Cardiac fibroblast (primary cell): ENCODE measurements at places on chromosomes 4 and X.
A peak's percentile ranks its signal among the peaks of the same experiment; 100 is the strongest.

GRCh38 chr4:124851741-124852140, 139.2 kb upstream of the ANKRD50 start:
- DNase-seq = no peak

DNA sequence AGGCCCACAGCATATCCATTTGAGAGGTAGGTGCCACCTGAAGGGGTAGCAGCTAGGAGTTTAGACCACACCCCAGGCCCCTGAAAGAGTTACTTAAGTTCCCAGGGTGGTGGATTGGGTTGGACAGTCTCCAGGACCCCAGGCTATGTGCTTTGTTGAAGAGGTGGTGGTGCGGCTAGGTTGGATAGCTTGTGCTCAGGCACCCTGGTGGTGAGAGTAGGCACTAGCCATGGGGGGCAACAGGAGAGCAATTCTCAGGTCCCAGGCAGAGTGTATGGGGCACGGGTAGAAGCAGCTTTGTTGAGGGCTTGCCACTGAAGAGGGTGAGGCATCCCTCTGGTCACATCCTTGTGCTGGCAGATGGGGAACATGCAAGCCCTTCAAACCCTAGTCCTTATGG, 5.6 kb downstream of the PF4 start:
- no peak for DNase-seq

GRCh38 chr4:125594056-125594602, 279.4 kb downstream of the FAT4 start:
- DNase-seq = no peak

DNA sequence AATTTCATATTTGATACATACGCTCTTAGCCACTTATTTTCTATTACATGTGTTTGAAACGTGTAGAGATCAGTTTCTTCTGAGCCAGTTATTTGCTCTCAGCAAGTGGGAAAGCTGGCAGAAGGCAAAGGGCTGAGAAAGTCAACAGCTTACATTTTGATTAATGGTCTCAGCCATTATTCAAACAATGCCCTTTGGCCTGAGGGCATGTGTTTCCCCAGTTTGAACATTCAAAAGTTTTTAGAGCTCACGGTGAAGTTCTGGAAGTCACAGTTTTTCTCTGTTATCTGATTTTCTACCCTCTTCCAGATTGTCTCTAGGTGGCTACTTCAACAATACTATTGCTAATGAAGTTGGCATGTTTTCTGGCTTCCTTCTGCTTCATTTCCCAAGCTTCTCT, 591.8 kb upstream of the CPEB2 start:
- no peak for DNase-seq

DNA sequence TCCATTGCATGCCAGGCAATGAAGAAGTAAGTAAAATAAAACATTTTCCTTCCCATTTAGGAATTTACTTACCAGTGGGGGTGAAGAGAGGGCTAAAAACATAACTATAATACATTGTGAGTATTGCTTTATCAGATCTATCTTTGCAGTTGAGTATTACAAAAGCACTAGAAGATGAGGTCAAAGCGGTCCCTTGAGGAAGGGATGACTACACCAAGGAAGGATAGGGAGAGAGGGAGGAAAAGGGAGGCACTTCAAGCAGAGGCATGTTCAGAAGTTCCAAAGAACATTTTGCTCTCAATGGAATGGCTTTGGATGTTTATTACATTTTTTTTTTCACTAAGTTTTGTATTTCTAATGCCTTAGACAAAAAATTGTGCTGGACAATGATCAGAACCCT, 127.8 kb downstream of the TET2 start:
- no peak for DNase-seq

DNA sequence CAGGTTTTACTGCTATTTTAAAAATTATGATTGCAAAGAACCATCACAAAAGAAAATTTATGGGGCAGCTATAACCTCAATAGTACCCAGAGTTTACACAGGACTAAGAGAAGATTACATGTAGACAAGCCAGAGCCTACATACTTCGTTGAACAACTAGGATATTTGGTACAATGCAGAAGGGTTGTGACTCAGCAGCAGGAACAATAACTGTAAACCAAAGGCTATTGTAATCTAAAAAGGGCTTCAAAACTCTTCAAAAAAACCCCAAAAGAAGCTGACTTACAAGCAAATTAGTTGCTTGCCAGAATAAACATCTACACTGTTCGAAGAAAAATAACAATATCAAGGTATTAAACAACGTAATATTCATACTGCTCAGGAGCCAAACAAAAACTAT, 618.0 kb downstream of the STPG2 start:
- DNase-seq = peak; percentile 69

DNA sequence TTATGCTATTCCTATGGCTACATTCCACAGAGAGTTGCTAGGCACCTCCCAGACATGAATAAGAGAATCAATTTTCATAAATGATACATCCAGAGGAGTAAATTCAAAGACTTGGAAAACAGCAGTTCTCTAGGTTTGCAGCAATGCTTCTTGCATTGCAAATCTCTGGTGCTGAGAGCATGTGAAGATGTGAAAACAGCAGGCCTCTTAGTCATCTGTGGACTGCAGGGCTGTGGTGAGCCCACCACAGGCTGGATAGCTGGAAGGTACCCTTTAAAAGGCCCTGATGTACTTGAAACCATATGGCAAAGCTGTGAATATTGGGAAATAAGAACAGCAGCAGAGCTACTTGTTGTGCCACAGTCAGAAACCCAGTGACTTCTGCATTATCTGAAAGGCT, 2135.9 kb downstream of the ARAP2 start:
- DNase-seq = peak; percentile 39

DNA sequence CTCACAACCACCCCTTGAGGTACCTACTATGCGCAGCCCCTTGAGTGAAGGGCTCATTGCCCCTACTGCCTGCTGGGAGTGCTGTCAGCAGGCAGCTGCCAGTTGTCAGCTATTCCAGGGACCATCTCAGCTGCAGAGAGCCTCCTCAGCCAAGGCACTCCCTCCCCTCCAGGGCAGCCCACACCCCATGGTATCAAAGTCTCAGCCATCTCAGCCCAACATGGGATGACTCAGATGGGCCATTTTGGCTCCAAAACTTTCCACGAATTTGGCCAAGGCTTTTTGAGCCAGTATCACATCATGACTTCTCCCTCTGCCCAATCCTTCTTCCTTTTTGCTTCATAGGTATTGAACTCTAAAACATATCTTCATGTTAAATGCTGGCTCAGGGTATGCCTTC, 61.4 kb upstream of the MAP3K15 start:
- DNase-seq = no peak

DNA sequence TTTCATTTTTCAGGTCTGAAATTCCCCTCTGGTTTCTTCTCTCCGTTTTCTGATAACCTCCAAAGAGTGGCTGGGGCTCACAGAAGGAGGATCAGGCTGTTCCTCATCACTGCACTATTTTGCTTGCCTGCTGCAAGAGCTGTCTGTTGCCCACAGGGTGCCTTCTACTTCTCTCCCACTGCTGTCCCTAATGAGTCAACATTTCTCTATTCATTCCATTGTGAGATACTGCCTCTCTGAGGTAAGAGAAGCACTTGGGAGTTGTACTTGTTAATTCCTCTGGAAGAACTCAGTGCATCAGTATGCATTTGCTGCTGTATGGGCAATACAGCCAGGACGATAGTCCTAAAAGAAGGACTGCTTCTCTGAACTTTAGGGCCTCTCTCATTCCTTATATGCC, 34.8 kb downstream of the CT47B1 start:
- peak; percentile 69 for DNase-seq

DNA sequence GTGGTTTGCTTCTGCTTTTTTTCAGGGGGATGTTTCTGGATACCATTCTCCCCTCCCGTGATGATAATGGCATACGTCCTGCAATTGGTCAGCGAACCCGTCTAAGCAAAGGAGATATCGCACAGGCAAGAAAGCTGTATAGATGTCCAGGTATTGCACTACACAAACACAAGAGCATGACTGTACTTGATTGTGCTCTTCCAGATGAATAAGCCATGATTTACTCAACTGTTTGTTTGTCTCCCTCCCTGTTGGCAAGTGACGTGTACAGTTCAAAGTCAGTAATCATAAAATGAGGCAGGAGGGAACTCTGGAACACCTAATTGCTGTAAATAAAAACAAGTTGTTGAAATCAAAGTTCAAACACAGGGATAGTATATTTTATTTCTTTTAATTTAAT, 141.4 kb downstream of the TLL1 start:
- peak; percentile 25 for DNase-seq

GRCh38 chrX:105190252-105190853, 30.1 kb downstream of the TEX13A start:
- DNase-seq = peak; percentile 40

- DNase-seq = no peak
Observed at GRCh38 chr4:176894498-176894897, 101.8 kb upstream of the VEGFC start.

DNA sequence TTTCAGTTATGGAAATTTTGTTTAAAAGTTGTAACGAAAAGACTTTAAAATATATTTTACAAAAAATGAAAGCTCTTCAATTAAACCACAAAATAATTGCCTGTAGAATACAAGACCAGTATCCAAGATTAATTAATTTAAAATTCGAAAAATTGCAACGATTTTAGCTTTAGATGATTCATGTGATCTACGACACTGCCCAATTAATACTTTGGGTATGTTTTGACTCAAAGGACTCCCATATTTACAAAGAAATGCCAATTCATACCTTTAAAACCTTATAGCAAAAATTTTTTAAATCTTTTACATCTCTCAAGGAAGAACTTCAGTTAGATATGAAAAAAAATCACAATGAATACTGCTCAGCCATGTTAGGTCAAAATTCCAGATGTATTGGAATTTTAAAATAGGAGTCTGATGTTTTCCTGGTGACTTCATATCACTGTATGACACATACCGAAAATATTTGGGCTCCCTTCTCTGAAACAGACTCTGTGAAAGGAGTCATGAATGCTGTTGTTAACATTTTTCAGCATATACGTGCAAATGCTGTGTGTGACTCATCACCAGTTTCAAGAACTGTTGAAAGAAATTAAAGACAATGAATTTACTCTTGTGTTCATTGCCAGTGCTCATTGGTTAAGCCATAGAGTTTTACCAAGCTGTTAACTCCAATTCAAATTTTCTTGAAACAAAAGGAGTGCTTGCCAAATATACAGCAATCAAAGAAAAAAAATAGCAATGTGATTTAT, 13.8 kb upstream of the SMS start:
- peak; percentile 95 for DNase-seq

DNA sequence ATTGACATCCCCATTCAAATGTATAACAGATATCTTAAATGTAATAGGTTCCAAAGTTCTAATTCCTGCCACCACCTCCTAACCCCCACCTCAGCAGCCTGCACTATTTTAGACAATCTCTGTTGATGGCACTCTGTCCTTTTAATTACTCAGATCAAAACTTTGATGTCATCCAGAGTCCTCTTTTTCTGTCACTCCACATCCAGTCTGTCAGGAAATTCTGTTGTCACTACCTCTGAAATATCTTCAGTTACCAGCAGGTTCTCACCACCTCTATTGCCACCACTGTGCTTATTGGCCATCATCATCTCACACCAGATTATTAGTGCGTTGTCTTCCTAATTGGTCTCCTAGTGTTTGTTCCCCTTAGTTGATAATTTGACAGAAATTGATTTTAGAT, 76.2 kb downstream of the PTPN13 start:
- no peak for DNase-seq

- DNase-seq = no peak
Observed at GRCh38 chrX:54964766-54965497, 29.1 kb downstream of the PFKFB1 start.

DNA sequence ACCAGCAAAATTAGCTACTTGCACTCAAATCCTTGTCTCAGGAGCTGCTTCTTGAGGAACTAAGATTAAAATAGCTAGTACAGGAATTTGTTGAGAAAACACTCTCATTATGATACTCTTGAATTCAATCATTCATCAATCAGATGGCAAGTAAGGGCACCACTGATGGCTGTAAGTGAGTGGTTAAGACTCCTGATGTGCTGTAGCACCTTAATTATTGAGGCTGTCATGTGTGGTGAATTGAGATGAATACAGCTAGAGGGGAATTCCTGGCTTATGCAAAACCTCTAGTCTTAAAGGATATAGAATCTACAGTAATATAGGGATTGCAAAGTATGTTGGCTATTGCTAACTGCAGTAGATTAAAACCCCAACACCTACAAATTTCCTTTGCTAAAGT, 509.1 kb downstream of the IQCM start:
- DNase-seq = no peak

GRCh38 chr4:117529401-117529800, 444.0 kb upstream of the TRAM1L1 start:
- DNase-seq = no peak

- peak; percentile 95 for DNase-seq
Observed at GRCh38 chrX:107678957-107679740, 50.8 kb downstream of the PRPS1 start.

DNA sequence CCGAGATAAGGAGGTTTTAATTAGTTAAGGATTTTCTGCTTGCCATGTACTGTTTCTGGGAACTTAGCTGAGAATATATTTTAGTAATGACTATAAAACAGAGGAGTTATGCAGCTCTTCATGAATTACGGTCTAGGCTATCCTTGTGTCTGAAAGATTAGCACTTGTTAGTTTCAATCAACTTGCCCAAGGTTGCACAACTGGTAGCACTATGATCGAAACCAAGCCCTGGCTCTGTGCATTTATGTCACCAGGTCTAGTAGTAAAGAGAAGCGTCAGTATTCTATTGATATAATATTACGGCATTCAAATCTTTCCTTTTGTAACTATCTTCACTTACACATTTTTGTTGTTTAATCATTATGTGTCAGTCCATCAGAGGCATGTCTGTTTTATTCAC, 176.0 kb downstream of the TLL1 start:
- DNase-seq = no peak

GRCh38 chr4:152957437-152958171, 21.5 kb downstream of the FHDC1 start:
- DNase-seq = no peak

GRCh38 chrX:43718546-43718945, 62.4 kb downstream of the MAOA start:
- DNase-seq = no peak

GRCh38 chr4:110411574-110412011, 64.4 kb upstream of the ENPEP start:
- no peak for DNase-seq

DNA sequence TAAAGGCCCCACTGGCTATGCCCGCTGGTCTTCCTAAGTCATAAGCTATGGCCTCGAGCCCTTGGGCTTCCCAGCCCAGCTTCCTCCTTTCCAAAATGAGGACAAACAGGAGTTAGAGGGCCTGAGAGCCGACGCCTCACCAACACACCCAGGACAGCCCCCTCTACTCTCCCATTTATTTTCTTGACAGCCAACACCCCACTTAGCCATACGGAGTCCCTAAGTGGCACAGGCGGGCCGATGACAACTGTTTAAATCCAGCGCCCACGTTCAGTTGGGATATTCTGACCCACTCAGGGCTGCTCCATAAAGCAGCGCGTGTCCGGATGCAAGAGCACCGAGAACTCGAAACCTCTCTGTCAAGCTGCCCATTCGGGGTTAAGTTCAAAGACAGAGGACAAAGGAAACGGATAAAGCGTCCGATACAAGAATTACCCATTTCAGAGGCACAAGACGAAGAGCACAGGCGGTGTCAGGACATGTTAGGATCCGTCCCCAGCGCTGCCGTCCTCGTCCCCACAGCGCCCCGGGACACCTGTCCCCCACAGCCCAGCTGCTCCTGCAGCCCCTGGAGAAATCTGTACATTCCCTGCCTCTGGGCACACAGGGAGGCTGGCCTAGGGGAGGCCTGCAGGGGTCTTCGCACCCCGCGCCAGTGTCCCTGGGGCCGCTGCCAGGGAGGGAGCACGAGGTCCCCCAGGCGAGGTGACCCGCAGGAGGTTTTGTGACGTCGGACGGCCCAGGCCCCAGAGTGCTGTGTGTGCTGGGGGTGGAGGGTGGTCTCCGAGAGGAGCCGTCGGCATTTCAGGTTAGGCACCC, 1.2 kb downstream of the PRKX start:
- DNase-seq = peak; percentile 51
